ENCODE measurements at places on chromosomes 11 and 22.

GRCh38 chr11:5932671-5933070 lies 9.4 kb upstream of the OR56A3 start:
- no peak for DNase-seq

- DNase-seq: no peak
These were observed 60.5 kb downstream of the HIPK3 start for GRCh38 chr11:33317662-33318061.

- no peak for DNase-seq
These were observed 398.8 kb downstream of the GUCY1A2 start for GRCh38 chr11:106619320-106619990.

DNA sequence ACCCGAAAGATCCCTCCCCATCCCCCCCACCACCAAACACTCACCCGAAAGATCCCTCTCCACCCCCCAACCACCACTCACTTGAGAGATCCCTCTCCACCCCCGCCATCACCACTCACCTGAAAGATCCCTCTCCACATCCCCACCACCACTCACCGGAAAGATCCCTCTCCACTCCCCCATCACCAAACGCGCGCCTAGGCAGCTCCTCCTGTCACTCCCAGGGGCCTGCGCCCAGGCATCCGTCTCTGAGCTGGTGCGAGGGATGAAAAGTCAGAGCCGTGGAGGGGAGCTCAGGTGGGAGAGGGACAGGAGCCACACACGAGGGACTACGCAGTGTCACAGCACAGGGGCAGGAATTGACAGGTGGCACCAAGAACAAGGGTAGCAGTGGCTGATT lies 11.5 kb downstream of the KIAA0930 start:
- no peak for DNase-seq

- no peak for DNase-seq
These were observed 188.3 kb upstream of the MTNR1B start for GRCh38 chr11:92781151-92781550.

- DNase-seq: no peak
These were observed 43.3 kb upstream of the ANO1 start for GRCh38 chr11:70034740-70035365.

DNA sequence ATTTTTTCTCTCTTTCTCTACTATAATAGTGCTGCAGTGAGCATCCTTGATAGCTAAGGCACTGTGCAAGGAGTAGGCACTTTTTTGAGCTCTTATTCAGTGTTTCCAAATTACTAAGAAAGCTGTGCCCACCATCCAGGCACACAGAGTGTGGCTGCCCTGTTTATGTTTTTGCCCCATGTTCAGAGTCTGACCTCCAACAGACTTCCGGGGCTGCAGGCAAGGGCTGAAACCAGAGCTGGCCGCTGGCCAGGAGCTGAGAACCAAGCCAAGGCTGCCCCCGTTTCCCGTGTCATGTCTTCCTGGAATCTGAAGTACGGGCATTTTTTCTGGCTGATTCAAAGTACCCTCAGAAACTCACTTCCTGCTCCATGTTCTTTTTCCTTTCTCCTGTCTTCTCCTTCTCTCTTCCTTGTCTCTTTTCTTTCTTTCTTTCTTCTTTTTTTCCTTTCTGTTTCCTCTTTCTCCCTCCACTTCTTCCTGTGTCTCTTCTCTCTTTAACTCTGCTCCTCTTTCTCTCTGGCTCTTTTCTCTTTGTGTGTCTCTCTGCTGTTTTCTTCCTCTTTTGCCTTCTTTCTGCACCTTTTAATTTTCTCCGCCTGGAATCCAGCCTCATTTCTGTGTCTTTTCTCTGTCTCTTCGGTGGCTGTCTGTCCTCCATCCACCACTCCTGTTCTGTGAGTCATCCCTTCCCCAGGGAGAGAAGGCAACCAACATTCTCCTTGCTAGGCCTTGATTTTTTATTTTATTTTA lies 17.0 kb upstream of the KCTD14 start:
- DNase-seq: peak; percentile 74

DNA sequence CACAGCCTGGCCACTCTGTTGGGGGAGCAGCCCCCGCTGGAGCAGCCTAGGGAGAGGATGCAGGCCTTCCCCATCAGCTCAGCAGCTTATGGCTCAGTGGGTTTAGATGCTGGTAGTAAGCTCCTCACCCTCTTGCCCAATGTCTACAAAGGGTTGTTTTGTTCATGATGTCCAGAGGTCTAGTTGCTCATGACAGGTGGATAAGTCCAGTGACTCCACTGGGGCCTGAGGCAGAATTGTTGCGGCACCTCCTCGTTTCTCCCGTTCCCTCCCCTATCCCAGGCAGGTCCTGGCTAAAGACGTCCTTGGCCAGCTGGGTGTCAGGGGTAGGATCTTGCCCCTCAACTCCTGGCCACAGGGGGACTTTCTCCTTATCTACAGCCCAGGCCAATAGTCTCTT lies 233.5 kb upstream of the B3GAT1 start:
- DNase-seq: no peak

DNA sequence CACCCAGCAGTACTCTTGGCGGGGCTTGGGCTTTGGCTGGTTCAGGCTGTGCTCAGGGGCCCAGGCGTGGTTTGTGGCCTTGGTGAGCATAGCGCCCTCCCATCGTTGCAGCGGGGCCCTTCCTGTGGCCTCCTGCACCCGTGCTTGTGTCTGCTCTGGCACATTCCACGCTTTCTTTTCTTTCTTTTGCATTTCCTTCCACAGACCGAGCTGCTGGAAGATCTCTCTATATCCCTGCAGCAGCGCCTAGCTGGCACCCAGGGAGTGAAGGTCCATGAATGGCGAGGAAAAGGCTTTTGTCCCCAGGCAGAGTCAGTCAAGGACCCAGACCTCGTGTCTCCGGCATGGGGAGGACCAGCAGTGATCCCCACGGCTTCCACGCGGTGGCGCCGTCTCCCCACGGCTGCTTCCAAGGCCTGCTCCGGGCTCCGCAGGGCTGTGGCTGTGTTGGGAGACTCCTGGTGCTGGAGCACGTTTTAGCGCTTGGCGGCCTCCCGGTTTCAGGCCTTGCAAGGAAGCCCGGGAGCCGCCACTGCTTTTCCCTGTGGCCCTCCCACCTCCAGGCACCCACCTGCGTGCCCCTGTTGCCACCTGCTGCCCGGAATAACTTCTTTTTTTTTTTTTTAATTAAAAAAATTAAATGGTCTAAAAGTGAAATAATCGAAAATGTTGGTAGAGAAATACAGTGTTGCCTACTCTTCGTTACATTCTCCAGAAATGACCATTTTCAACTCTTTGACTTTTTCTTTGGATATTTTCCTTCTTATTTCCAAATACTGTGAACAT lies 28.5 kb downstream of the GLB1L2 start:
- no peak for DNase-seq

GRCh38 chr11:128595221-128595620 lies 7.9 kb upstream of the ETS1 start:
- DNase-seq: no peak

DNA sequence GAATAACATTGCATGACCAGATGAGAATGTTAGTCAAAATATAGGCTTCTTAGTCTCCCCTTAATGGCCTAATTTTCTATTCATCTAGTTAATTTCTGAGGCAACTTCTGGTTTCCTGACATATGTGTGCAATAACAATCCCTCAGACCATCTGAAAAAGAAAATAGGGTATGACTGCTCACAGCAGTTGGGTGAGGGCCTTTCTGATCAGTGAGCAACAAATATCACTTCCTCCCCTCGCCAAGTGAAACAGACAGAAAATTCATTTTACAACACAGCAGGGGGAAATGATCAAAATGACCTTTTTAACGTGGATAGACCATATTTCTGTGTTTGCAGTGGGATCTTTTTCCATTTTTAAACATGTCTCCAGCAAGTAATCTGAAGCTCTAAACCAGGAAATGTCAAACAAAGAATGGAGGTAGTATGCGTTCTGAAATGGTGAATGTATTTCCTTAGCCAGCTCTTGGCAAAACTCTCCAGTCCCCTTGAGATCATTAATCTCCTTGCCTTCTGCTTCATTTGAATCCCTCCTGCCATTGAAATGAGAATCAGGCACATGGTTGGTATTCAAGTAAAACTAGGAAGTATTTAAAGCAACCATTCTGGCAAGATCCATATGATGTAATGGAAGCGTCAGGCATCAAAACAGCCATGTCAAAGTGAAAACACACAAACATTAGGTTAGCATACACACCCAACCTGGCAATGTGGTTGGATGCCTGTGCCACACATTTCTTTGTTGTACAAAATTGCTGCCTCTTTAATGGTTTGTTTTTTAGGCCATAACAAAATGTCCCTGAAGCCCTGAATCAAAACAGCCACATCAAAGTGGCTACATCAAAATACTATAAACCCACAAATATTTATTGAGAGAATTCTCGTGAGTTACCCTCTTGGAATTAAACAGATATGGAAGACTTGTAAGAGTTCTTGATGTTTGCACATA lies 100.1 kb downstream of the SLC1A2 start:
- no peak for DNase-seq

- no peak for DNase-seq
These were observed 45.7 kb downstream of the PAMR1 start for GRCh38 chr11:35479731-35480130.

DNA sequence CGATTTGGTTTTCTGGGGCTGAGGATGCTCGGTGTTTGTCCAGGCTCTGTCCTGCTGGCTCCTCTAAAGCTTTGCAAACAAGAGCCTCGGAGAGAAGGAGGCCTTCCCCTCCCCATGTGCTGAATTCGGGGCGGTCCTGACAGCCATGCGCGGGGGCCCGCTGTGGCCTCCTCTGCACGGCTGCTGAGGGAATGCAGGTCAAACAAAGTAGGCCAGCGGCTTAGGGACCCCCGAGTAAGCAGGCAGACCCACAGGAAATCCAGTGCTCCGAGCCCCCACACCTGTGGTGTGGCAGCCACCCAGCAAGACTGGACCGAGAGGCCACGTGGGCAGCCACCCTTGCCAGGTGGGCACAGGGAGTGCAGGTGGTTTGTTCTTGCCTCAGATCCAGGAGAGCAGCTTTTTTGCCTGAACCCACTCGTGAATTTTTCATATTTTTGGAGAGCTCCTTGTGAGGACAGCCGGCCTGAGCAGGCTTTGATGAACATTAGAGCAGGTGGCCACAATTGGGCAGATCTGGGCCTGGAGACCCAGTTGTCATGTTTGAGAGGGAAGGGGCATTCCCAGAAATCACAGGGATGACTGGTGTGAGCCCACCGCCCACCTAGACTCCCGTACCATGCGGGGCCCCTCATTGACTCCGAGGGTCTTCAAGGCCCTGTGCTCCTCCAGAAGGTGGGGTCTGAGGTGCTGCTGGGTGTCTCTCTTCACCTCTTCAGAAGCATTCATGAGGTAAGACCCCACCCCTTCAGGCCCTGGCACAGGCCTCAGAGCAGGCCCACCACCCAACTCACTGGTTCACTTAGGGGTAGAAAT lies 43.0 kb upstream of the KCNQ1OT1 start:
- DNase-seq: peak; percentile 45

DNA sequence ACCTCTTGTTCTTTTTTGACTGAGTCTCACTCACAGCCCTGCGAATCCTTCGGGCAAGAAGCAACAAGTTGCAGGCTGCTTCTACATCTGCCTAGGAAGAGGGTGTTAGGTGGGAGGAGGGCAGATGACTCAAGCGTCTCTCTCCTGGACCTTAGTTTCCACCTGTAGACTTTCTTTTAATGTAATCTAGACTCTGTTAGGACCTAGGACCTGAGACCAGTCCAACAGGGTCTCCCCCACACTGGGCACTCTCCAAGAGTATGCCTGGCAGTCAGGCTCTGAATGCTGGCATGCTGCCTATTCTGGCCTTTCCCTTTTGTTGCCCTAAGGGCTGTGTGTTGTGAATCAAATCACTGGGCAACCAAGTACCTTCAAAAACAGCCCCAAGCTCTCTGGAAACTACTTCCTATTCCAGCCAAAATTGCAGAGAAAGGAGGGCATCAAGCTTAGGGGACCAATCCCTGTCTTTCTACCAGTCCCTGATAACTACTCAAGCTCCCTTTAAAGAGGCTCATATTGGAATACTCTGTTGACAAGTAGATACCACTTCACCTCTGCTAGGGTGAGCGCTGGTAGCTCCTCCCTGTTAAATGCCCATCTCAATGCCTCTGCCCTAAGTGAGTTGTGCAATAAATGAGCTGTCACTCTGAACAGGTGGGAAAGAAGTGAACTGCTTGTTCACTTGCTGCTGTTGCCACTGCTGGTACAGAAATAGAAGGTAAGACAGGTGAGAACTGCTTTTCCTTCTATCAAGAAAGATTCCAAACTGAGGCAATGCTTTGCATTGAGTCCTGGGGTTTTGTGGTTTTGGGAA lies at the start of gene BBOX1:
TSS of gene BBOX1 (plus strand) at position 514 of the 814 bp plus-strand sequence. CDS start 14,616 bp downstream, outside the sequence.
- peak; percentile 47 for DNase-seq

- no peak for DNase-seq
These were observed 22.5 kb downstream of the CD5 start for GRCh38 chr11:61124574-61125309.

- no peak for DNase-seq
These were observed 65.2 kb downstream of the PICALM start for GRCh38 chr11:86003654-86004053.

DNA sequence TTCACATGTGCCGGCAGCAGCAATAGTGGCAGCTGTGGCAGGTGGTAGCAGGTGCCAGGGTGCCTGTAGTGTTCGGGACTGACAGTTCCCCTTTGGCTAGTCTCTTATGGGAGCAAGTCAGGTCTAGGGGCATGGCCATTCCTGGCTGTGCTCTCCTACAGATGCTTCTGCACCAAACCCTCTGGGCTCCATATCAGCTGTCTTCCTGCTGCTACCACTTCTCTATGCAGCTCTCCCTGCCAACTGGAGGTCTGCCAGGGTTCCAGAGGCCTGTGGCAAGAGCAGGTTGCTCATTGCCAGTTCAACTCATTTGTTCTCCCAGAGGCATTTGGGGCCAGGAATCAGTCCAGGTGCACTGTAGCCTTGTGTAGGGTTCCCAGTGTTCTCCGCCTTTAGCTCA lies 473.7 kb downstream of the JRKL start:
- DNase-seq: no peak

- DNase-seq: no peak
These were observed 37.8 kb downstream of the PGR start for GRCh38 chr11:101091781-101092180.

- no peak for DNase-seq
These were observed 370.5 kb downstream of the CNTN5 start for GRCh38 chr11:99391245-99391644.

- peak; percentile 7 for DNase-seq
These were observed 3.5 kb downstream of the H19 start for GRCh38 chr11:1994121-1994520.

GRCh38 chr22:46934746-46935491 lies 172.5 kb downstream of the TBC1D22A start:
- no peak for DNase-seq

- DNase-seq: no peak
These were observed 2.5 kb upstream of the STK33 start for GRCh38 chr11:8596504-8597046.

DNA sequence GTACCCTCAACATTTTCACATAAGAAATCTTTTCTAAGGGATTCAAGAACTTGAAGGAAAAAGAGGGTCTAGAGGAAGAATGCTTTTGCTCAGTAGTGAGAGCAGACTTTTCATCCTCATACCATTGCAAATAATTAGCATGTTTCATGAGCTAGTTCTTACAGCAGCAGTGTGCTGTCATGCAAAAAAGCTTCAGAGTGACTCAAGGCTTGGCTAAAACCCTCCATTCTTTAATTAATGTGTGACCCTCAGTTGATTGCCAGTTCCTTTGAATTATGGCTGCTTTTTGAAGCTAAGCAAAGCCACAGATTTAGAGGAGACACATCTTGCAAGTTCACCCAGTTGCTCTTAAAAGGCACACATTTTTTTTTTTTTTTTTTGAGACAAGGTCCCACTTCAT lies 36.6 kb upstream of the PCF11 start:
- no peak for DNase-seq

GRCh38 chr11:11898648-11899047 lies 56.9 kb downstream of the USP47 start:
- DNase-seq: no peak

GRCh38 chr11:35501776-35502175 lies 23.6 kb downstream of the PAMR1 start:
- no peak for DNase-seq
